ENCODE measurements at places on chromosomes 6 and 20.
A peak's percentile ranks its signal among the peaks of the same experiment; 100 is the strongest.

DNA sequence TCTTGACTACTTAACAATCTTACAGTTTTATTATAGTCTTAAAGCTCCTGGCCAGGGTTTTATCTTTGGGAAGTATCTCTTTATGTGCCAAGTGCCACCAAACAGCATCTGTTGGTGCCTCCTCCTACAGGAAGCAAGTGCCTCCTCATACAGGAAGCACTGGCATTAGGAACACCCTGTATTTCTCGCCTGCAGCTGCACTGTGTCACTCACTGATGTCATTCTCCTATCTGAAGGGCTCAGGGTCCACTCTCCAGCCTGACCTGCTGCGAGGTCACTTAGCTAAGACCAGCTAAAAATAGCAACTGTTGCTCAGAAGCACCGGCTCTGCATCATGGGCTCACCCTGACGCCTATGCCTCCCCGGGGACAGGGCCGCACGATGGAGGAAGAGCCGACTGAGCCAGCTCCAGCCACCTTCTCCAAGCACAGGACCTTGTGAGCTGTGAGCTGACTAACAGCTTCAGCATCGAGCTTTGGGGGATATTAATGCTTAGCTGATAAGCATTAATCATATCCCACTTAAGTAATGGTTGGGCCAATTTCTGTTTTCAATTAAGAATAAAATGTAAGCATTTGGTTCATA, 66.3 kb upstream of the CD93 start:
- peak; percentile 70 for DNase-seq

GRCh38 chr6:13273931-13274706, 54.2 kb downstream of the TBC1D7 start:
- DNase-seq, result no peak

- no peak for DNase-seq
Observed at GRCh38 chr20:46139266-46139889, 21.3 kb downstream of the CD40 start.

- DNase-seq, result peak; percentile 24
Observed at GRCh38 chr6:54244430-54244829, 63.8 kb upstream of the TINAG start.

DNA sequence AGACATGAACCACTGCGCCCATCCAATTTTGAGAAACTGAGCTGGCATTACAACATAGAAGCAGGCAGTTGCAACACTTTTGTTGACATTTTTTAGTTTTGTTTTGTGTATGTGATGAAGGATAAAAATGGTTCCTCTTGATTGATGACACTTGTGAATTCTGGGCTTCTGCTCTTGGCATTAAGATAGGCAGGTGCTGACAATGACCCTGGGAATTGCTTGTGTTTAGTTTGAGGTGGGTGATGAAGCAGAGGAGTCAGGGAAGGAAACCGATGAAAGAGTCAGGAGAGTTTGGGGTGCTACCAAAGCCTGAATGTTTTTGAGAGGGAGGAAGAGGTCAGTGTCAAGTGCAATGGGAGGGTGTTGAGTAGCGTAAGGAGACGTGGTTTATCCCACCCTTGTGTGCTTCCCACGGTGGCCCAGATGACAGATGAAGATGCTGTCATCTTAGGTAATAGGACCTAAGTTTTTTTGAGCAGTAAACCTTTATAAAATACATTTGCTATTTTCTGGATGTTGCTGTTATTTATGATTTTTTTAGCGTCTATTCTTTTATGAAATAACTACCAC, 19.4 kb downstream of the CDS2 start:
- DNase-seq, result no peak

DNA sequence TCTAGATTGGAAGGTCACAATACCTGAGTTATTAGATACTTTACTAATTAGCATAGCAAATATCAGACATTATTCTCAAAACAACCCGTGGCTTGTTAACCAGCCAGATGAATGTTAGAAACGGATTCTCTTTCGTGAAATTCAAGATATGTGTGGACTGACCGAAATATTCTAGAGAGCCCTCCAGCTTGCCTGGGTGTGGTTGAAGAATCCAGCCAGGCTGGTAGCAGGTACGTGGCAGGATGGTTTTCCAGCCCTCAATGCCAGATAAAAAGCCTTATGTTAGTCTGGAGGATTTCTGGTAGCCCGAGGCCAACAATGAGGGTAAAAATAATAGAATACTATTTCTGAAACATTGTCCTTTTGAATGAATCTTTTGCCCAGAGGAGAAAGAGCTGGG, 19.3 kb downstream of the ECT2L start:
- DNase-seq, result no peak

- DNase-seq, result no peak
Observed at GRCh38 chr20:14336686-14337085, 726 bp downstream of the FLRT3 start.

DNA sequence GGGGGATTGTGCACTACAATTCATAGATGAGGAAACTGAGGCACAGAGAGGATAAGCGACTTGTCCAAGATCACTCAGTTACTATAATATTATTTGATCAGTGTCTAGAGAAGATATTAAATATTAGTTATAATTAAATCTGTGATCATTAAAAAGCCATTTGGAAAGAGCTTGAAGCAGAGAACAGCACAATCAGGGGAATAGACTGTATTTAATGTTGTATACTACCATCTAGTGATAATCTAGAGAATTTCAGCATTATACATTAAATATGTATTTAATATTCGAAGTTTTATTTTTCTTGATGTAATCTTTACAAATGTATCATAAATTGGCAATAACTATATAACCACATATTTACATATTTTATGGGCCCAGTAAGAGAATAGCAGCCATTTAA, 20.1 kb upstream of the MTCL3 start:
- DNase-seq, result no peak

DNA sequence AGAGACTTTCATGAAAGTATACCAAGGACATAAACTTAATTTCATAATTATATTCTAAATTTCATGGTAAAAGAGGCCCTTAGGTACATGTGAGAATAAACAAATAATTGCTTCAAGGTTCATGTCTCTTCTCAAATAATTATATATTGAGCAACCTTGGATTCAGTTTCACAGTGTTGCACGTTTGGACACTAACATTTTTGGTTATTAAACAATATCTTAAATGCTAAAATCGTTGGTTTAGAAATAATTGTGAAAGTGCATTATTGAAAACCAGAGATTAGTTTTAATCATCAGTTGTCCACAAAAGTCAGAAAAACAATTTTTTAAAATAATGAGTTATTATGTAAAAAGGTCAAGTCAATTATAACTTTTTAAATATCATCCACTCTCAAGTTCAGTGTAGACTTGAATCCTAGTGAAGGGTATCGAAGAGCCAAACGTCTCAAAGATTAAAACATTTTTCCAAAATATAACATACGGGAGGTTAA, 227.1 kb upstream of the DEFB112 start:
- DNase-seq, result no peak

DNA sequence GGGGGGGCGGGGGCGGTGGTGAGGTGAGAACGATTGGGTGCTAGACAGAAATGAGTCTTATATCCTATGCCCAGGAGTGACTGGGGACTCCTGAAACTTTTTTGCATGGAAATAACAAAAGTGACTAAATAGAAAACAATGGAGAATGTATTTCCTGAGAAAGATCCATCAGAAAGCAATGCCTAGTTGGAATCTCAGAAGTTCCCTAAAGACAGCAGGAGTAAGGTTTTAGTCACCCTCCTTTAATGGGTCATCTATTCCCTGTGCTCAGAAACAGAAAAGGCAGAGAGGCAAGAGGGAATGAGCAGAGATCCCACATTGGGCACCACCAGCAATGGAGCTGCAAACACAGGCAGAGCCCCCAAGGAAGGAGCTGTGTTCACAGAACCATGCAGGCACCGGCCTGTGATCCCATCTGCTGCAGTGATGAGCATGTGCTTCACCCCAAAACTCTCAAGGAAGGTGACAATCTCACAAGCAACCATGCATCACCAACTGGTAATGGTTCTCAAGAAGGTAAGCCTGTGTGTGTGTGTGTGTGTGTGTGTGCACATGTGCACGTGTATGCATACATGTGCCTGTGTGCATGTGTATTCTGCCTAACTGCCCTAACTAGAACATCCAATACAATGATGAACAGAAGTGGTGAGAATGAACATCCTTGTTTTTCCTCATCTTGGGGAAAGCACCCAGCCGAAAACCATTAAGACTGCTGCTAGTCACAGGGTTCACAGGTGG, 168.4 kb downstream of the WDR27 start:
- no peak for DNase-seq

GRCh38 chr20:3890398-3890751, 1.2 kb downstream of the PANK2 start:
- no peak for DNase-seq

GRCh38 chr20:45374101-45374467, 4.0 kb downstream of the TP53TG5 start:
- DNase-seq, result no peak

GRCh38 chr6:57075092-57075491, 14.9 kb upstream of the ZNF451 start:
- DNase-seq, result no peak

- DNase-seq, result no peak
Observed at GRCh38 chr6:53134601-53135235, 13.9 kb downstream of the GCM1 start.

All from HFFc6 (cell line).